GM13977 (cell line): ENCODE measurements at places on chromosomes 7 and 10.

GRCh38 chr10:108556186-108556585 lies 1367.1 kb downstream of the XPNPEP1 start:
- no peak for DNase-seq

GRCh38 chr10:3782146-3782450 lies 2.9 kb downstream of the KLF6 start:
- DNase-seq, result peak; percentile 67

GRCh38 chr10:58137813-58138212 lies 129.9 kb downstream of the IPMK start:
- no peak for DNase-seq

GRCh38 chr7:20102982-20103381 lies 114.2 kb downstream of the MACC1 start:
- no peak for DNase-seq

DNA sequence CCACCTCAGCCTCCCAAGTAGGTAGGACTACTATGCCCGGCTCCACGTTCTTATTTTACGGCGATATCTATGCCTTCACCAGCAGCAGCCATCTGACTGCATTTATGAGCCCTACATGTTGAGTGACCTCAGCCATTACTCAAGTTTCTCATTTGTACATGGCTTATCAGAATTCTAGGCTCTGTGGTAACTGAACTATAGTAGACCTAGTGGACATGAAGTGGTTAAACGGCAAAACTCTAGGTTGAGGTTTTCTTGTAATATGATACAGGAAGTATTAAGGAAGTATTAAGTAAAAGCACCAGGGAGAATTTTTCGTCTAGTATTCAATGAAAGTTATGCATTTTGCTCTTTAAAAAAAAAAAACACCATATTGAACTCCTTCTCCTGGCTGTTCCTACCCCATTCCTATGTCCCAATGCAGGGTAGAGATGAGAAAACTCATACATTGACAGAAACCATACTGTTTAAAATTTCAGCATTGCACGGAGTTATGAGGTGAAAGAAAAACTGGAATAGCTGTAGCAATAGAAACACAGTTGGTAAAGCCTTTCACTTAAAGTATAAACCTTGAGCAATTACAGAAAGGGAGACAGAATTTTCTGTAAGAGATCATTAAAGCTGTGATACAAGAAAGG lies 39.8 kb upstream of the EPC1 start:
- DNase-seq, result no peak

- DNase-seq, result no peak
Observed at GRCh38 chr7:68770649-68771048, 827.6 kb upstream of the AUTS2 start.

GRCh38 chr10:78337016-78337415 lies 303.4 kb downstream of the RPS24 start:
- DNase-seq, result no peak

GRCh38 chr10:132806561-132807003 lies 20.6 kb upstream of the NKX6-2 start:
- DNase-seq, result no peak

- DNase-seq, result no peak
Observed at GRCh38 chr10:29731760-29732159, 97.0 kb upstream of the SVIL start.

- no peak for DNase-seq
Observed at GRCh38 chr7:143958781-143959180, 4.1 kb downstream of the OR2F1 start.

DNA sequence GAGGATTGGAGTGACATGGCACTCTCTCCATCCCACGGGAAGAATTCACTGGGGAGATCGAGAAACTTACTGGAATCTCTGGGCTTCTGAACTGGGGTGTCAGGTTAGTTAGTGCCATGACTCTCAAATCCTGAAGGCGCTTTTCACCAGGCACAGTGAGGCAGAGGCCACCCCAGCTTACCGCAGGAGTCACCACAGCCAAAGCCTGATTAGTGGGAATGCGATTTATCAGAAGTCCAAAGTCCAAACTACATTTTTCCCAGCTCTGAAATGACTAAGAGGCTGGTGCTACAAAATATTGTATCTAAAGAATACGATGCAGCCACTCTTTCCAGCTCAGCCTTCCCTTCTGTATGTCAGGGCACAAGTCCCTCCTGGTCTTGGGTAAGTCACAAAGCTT lies 334.8 kb upstream of the SHH start:
- DNase-seq, result no peak

DNA sequence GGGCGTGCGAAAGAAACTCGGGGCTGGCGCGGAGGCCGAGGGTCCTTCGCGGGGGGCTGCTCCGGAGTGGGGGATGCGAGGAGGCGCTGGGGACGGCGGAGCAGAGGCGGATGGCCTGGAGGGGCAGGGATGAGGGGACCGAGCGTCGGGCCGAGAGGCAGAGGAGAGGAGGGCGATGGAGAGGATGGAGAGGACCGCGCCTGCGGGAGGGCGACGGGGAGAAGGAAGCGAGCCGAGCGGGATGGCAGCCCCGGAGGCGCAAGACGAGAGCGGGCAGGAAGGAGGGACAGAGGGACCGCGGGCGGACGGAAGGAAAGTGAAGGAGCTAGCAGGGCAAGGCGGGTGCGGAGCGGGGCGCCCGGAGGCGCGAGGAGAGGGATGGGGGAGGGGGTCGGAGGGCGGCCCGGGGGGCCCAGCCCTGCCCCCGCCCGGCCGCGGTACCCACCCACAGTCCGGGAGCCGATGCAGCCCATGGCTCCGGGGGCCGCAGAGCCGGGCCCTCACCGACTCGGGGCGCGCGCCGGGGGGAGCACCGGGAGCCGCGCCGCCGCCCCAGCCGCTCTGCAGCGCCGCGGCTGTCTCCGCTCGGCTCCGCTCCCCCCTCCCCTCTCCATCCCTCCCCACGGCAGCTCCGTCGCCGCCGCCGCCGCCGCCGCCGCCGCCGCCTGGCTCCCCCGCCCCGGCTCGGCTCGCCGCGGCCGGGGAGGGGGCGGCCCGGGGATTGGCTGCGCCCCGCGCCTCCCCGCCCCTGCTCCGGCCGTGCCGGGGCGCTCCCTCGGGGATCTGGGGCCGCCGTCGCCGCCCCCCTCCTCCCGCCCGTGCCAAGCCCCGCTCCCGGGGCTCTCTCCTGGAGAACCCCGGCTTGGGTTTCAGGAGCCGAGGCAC lies at the start of gene FAM131B:
Gene FAM131B, minus strand, starts transcription at position 583 of the 885 bp plus-strand sequence. Its CDS starts 110 bp downstream, at position 473.
- DNase-seq, result peak; percentile 66

DNA sequence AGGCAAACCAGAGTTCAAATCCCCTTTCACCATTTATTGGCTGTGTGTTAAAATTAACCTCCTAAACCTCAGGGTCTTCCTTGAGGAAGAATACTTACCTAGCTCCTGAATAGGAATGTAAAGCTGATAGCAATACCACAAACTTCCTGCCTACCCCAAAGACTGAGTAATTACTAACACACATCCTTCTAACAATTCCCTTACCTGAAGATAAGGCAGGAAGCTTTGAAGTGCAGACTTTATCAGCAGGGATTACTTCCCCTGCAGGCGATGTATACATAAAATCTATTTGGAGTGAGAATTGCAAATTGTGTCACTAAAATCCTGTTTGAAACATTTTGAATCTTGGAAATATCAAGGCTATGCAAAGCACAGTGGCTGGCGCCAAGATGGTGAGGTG lies 21.2 kb downstream of the EVX1 start:
- no peak for DNase-seq

DNA sequence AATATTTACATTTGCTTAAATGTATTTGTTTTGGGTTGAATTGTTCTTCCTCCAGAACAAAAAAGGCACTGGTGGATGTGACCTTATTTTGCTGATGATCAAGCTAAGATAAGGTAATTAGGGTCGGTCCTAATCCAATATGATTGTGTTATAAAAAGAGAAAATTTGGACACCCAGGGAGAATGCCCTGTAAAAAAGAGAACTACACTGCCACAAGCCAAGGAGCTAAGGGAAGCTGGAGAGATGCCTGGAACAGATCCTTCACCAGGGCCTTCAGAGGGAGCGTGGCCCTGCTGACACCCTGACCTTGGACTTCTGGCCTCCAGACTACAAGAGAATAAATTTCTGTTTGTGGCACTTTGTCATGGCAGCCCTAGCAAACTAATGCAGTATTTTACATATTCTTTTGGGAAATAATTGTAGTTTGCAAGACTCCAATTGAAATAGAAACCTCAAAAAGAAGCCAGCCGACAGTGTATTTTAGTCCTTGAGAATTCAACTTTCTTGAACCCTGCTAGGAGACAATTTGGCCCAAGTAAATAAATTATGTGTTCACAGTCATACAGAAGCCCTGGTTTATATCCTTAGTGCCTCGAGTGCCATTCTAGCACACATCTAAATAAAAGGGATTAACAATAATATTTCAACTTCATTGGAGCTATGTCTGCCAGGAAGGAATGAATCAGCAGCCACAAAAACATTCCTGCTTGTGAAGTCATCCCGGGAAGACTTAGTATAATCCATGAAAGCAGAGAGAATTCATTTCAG lies 164.6 kb downstream of the PKD1L1 start:
- DNase-seq, result no peak
